ENCODE measurements at places on chromosomes 6 and 20. TPM values are rescaled to one million over a fixed set of nuclear protein-coding genes. Genes with fewer than 3 reads are reported as not detected.

GRCh38 chr6:107539409-107539808 lies 49.5 kb downstream of the SOBP start:
- DNase-seq = no peak

DNA sequence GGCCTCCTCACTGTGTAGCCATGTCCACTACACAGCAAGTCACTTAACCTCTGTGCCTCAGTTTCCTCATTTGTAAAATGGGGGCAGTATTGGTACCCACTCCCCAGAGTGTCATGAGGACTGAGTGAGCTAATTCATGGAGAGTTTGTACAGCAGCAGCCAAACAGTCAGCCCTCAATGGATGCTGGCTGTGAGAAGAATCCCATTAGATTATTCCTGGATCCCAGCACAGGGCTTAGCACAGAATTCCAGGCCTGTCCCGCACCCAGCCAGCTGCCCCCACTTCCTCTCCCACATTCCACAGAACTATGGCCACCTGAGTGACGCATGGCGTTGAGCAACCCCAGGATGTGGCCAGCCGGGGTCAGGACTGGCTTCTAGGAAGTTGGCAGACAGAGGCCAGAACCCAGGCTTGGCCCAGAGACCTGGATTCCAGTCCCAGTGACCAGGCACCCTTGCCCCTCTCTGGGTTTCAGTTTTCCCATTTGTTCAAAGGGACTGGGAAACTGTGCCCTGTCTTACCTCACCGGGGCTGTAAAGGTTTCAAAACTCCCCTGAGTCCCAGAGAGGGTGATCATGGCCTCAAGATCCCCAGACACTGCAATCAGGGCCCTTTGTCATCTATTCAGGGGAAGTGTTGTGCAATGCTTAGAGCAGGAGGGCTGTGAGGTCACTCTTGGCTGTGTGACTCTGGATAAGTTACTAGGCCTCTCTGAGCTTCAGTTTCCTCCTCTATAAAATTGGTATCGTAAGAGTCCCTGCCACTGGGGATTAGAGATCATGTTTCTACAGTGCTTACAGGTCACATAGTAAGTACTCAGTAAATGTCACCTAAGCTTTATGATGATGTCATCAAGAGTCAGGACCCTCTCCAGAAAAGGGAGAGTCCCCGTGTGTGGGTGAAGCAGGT lies 3.0 kb upstream of the TGM2 start:
- DNase-seq = peak; percentile 89

The OR2B6 gene
- not detected for polyA plus RNA-seq

DNA sequence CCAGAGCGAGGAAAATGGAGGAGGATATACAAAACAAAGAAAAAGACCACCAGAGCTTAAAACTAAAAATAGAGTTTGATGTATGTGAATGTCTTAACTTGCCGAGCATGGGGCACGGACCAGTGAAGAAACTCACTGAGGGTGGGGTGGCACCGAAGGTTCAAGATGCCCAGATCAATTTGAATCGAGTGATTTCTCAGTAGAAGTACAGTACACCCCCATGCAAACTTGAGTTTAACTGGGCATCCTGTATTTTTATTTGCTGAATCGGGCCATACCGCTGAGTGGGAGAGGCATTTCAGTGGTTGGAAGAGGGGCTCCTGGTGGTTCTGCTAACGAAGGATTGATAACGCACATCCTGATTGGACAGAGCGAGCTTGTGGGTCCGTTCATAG lies 81.7 kb downstream of the ANKRD60 start:
- no peak for DNase-seq

The DLL1 gene
- 2.6 TPM for polyA plus RNA-seq

DNA sequence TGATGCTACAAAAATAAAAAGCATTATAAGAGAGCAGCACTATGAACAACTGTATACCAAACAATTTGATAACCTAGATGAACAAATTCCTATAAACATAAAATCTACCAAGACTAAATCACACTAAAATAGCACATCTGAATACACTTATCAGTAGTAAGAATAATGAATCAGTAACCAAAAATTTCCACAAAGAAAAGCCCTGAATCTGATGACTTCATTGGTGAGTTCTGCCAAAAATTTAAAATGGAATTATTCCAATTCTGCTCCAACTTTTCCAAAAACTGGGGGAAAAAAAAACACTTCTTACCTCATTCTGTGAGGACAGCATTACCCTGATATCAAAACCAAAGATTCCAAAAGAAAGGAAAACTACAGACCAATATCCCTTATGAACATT lies 206.2 kb downstream of the WDR27 start:
- no peak for DNase-seq

The MDFI gene
- polyA plus RNA-seq = 0.76 TPM

GRCh38 chr6:81748994-81749393 lies 3.5 kb downstream of the TENT5A start:
- DNase-seq = no peak

DNA sequence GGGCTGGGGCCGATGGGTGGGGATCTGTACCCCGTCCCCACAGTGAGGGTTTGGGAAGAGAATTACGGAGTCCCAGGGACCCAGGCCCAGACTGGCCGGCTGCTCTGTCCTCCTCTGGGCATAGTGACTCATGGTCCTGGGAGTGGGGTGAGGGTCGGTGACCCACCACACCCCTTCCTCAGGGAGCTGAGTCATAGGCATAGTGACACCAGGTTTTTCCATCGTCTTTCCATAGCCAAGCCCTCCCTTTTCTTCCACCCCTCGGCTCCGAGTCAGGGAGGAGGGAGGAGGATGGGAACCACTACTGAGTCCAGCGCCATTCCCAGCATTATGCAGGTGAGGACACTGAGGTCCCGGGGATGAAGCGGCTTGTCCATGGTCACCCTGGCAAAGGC lies 8.9 kb downstream of the CYP21A2 start:
- DNase-seq = peak; percentile 70

GRCh38 chr20:1500496-1500895 lies 9.3 kb upstream of the SIRPB2 start:
- DNase-seq = no peak

The KIF13A gene
- polyA plus RNA-seq = 17.1 TPM

The NHSL1 gene
- polyA plus RNA-seq = 17.3 TPM

The AVP gene
- not detected for polyA plus RNA-seq

Measured in heart left ventricle (tissue), 16 donors.